NCI-H524 treated with DMSO at 0.1 percent for 48 hours (cell line): ENCODE measurements at places on chromosomes 5 and 9.

- DNase-seq, result no peak
These were observed 597.4 kb upstream of the PTGER4 start for GRCh38 chr5:40082313-40082712.

DNA sequence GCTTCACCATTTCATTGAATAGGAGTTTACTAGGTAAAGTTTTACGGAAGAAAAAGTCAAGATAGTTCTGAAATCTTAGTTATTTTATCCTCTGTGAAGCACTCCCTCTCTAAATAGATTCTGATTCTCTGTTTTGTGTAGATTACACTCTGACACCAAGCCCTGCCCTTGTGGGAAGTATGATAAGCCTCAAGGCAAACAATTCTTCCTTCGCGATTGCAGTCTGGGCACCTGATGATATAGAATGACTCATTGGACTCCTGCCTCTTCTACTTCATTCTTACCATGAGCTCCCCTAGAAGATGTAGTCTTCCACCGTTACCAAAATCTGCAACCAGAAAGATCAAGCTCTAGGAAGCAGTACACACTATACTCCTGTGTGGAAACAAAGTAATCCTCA, 626.9 kb upstream of the PTGER4 start:
- no peak for DNase-seq

DNA sequence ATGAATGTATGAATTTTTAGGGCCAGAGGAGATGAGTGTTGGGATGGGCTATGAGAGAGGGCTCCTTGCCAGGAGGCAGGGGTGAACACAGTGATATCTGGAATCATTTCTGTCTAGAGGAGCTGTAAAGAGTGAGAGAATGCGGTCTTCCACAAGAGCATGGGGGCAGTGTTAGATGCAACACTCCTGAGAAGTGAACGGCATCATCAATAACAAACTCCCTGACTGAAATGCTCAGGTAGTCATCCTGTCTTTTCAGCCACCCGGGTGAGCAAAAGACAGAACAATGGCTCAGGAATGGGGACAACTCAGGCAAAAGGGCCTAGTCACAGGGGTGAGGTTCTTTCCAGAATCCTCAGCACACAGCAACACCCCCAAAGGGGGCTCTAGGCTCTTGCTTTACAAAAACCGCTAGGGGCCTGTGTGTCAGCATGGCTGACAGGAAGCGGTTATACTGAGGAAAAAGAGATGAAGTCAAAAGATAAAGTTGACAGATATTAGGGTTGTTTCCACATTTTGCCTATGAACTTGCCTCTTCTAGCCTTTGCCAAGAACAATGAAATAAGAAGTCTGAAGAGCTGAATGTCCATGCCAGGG, 104.6 kb upstream of the LRRTM2 start:
- DNase-seq, result no peak

DNA sequence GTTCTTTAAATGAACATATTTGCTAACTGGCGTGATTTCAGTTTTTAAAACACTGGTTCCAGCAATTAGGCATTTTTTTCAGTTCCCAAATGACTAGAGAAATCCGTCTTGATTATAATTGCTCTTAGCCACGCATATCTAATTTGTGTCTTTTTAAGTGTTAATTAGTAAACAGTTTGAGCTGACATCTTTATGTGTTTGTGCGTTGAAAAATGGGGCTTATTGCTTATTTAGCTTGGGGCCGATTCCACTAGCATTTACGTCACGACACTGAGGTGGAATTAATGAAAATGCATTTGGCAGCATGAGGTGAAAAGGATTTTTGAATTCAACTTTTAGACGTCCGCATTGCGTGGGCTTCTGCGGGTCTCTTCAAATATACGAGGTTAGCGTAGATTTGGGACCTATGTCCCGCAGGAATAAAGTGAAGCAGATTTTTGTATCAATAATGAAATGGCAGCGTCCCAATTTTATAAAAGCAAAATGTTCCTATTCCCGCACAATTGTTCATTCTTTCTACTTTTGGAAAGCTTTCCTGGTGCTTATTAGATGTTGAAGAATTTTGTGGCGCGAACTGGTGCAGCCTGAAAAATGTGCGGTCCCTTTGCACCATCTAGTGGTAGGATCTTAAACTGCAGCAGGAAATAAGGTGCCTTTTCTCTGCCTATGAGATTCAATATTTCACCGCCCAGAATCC, 122.7 kb upstream of the LMX1B start:
- no peak for DNase-seq

GRCh38 chr9:70110194-70111041, 66.8 kb downstream of the MAMDC2 start:
- DNase-seq, result peak; percentile 48

DNA sequence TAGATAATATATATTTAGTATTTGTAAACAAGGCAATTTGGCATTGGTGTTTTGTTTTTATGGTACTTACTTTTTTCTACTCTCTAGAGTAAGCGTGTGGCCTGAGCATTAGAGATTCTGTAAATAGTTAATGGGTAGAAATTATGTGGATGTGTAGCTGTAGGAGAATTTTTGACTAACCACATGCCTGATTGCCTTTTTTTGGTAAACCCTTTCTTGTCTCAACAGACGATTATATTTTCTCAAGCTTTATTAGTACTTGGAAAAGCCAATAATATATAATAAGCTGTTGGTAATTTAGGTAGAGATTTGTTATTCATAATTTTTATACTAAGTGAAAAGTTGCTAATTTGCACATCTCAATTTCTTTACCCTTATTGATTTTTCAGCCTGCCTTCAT, 76.8 kb downstream of the FCHO2 start:
- DNase-seq, result no peak

DNA sequence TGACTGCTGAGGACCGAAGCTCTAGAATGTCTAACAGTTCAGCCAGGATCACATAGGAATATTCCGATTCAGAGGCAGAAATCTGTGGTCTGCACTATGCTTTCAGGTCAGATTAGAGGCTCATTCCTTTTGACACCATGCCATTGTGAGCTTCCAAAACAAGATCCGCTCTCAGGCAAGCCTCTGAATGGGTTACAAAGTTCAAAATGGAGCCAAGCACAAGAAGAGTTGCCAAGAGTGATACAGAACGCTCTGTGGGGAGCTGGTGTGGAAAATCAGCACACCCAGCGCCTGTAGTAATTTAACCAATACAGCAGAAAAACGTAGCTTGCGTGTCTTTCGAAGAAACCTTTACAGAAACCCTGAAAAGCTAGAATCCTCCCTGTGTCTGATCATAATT, 33.3 kb upstream of the FAT2 start:
- DNase-seq, result no peak

- DNase-seq, result no peak
These were observed 9.4 kb downstream of the C9orf72 start for GRCh38 chr9:27563738-27564430.

GRCh38 chr5:157523976-157524375, 51.6 kb downstream of the ADAM19 start:
- DNase-seq, result no peak

- peak; percentile 20 for DNase-seq
These were observed at the start of gene MEF2C for GRCh38 chr5:88883059-88883835. TSS of gene MEF2C (minus strand) at chr5:88883184. CDS start at chr5:88823788, 59,396 bp downstream.

DNA sequence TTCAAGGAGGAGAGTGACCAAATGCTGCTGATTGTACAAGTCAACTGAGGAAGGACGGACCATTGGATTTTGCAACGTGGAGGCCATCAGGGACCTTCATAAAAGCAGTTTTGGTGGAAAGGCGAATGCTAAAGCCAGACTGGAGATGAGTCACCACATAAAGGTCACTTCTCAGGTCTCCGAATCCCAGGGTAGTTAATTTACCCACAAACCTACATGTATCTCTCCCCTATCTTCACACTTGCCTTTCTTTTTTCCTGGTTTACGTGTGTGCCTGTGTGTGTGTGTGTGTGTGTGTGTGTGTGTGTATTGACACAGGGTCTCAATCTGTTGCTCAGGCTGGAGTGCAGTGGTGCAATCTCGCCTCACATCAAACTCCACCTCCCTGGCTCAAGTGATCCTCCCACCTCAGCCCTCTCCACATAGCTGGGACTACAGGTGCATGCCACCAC, 4.6 kb upstream of the CTNNA1 start:
- no peak for DNase-seq

DNA sequence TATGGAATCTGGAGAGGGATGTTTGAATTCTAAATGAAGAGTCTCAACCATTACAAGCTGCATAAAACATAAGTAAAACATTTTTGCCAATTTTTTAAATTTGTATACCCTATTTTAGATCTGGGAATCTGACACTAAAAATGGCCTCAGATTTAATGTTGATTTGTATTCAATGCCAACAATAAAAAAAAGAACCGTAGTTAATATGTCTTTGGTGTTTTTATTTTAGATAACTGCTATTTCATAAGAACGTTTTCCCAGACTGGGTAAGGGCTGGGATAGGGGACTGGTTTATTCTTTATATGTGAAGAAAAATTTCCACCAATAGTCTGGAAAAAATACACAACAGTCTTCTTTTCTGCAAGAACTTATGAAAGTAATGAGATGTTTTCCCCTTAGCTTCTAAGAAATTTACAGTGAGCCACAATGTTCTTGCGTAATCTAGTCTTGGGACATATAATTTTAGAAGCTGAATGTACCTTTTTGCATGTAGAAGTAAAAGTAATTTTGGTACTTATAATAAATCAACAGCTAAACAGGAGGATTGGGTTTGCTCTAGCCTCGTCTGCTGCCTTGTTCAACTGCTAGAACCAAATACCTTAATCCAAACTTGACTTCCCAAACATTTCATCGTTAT, 244.6 kb upstream of the EFNA5 start:
- DNase-seq, result no peak

DNA sequence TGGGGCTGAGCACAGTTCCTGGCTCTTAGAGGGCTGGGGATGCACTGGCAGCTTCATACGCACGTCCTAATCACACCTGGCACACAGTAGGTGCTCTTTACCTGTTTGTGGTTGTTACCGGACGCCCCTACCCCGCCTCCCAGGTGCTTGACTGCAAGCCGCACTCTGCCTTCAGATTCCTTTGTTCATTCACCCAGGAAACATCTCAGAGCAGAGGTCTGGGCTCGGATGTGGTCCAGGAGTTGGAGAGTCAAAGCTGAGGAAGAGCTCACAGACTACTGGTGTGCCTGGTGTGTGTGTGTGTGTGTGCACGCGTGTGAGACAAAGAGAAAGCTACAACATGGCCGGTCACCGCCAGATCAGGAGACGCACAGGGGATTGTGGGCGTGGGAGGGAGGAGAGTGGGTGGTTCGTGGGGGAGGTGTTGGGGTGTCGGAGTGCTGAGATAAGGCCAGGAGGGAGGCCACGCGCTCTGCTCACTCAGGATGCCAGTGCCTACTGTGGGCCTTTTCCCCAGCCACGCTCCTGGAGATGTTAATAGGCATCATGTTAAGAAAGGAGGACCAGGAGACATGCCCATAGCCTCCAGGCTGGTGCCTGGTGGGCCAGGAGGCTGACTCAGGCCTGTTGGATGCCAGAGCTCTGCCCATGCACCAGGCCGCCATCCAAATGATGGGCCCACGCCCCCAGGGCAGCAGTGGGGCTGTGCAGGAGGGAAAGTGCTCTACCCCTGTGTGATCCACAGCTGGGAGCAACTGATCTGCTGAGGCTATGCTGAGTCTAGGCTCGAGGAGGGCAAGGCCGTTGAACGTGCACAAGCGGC, 39.9 kb downstream of the CRB2 start:
- no peak for DNase-seq

- no peak for DNase-seq
These were observed 343.1 kb downstream of the ZSWIM6 start for GRCh38 chr5:61675015-61675692.

GRCh38 chr9:121154782-121155181, 46.9 kb downstream of the RAB14 start:
- DNase-seq, result no peak

DNA sequence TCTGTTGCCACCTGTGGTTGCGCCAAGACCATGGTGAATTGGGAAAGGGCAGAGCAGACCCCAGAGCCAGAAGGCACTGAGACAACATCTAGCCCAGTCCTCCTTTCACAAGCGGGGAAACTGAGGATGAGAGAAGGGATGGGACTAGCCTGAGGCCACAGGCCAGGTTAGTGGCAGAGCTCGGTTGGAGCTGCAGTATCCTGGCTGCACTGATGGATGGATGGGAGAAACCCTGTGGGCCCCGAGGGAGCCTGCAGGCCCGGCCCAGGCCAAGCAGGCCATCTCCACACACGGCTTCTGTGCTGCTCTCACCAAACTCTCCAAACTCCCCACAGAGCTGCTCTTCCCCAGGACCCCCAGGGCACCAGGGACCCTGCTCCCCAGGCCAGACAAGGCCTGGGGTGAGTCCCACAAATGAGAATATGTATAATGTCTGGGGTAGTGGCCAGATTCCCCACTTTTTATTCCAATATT, 60.2 kb downstream of the TSTD2 start:
- DNase-seq, result no peak

DNA sequence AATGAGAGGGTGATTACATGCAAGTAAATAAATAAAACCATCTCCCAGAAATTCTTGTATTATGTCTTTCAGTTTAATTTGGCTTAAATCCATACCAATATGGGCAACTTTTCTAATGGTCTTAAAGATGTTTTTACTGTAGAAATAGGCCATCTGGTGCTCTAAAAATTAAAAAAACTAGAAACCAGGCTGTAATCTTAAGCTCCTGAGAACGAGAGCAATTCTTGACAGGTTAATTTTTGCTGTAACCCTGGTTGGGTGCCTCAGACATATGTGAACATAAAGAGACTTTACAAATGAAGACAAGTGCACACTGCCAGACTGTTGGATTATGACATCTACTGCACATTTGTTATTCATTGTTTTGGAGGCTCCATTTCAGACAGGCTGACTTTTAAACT, 246.8 kb upstream of the DAB2 start:
- no peak for DNase-seq

DNA sequence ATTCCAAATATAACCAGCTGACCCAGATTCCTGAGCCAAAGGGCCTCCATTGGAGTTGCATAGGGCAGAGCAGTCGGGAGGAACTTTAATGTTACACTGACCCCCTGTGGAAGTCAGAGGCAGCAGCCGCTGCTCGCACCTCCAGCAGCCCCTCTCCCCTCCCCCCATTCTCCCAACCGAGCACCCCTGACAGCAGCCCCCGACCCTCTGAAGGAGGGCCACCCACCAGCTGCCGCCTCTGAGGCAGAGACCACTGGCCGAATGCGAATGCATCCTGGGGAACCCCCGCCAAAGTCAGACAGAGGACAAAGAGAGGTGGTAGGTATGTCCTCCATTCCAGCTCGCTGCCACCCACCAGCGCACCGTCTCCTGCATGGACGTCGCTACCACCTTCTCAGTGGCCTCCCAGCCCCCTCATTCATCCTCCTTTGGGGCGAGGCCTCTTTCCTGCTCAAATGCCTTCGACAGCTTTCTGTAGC, 231.0 kb downstream of the CDK5RAP2 start:
- DNase-seq, result no peak

GRCh38 chr9:33375238-33375840, 27.0 kb downstream of the AQP7 start:
- no peak for DNase-seq

DNA sequence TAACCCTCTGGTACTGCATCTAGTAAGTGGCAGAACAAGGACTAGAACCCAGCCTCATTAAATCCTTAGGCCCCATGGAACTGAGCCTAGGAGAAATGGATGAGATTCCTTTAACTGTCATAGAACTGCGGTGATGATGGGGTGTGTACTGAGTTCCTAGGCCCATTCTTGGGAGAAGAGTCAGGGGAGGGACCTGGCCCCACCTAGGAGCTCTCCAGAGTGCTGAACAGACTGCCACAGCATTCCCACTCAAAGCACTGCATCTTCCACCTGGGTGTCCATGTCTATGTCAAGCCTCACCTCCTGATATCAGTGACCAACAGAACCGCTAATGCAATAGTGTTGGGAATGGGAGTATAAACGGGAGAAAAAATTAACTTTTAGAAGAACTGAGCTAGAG, 36.6 kb downstream of the TTLL11 start:
- DNase-seq, result no peak
